ENCODE measurements at places on chromosomes 7 and 10.

GRCh38 chr10:110723224-110723891 lies 79.2 kb downstream of the RBM20 start:
- H3K4me3 ChIP-seq: no peak overlapping the region
- no peak overlapping the region for H3K27ac ChIP-seq
- H3K27me3 ChIP-seq: no peaks in the 10 kb centered on the region
- DNase-seq: no peak
- no peaks in the 10 kb centered on the region for H3K36me3 ChIP-seq
- H3K4me1 ChIP-seq: peaks cover 18% of the 10 kb centered on the region

- peaks cover 4% of the 10 kb centered on the region for H3K27me3 ChIP-seq
- no peak overlapping the region for H3K27ac ChIP-seq
- H3K4me1 ChIP-seq: no peaks in the 10 kb centered on the region
Measured at GRCh38 chr10:96665306-96665705, 55.0 kb downstream of the PIK3AP1 start.

- H3K27me3 ChIP-seq: no peaks in the 10 kb centered on the region
- no peak overlapping the region for H3K27ac ChIP-seq
- no peaks in the 10 kb centered on the region for H3K36me3 ChIP-seq
- no peak overlapping the region for H3K4me3 ChIP-seq
- peaks cover 27% of the 10 kb centered on the region for H3K4me1 ChIP-seq
Measured at GRCh38 chr7:112184455-112184854, 21.7 kb downstream of the DOCK4 start.

DNA sequence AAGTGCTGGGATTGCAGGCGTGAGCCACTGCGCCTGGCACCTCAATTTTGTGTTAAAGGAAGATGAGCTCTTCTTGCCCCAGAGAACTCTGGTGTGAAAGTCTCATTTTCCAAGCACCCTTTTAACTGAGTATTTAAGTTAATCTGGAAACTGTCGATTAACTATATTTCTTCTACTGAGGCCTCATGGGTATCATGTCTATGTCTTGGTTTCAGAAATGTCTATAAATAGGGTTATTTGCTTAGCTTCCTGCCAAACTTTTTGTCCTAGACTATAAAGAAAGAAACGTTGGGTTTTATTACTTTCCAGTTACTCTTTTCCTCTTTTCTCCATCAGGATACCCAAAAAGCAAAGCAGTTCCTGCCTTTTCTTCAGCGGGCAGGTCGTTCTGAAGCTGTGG lies 102.4 kb downstream of the LRRC4 start:
- peaks cover 38% of the 10 kb centered on the region for H3K36me3 ChIP-seq
- no peaks in the 10 kb centered on the region for H3K27me3 ChIP-seq
- no peak for DNase-seq
- no peak overlapping the region for H3K4me3 ChIP-seq

DNA sequence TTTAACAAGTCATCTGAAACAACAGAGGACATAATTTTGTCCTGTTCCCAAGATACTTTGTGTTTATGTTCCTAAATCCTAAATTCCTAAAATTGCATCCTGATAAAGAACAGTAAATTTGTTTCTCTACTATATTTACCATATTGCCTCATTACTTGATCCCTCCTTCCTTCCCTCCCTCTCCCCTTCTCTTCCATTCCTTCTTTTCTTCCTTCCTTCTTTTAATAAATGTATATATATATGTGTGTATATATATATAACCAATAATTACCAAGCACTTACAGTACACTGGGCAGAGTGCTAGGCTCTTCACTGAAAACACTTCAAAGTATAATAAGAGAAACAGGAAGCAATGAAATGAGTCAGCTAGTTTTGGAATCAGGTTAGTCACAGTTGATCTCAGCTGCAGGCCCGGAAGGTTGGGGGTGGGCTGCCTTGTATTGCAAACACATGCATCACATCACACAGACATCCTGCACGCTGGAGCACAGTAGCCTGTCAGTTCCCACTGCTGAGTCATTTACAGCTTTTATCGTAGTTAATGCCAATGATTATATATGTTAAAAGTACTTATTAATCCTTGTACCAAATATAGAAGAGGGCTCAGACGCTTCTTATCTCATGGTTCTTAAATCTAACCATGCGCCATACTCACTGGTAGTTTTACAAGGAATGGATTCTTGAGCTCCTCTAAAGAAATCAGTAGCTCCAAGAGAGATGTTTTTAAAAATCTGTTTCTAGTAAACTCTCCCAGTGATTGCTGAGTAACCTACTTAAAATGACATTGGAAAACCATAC lies 551.7 kb downstream of the GRM8 start:
- H3K27me3 ChIP-seq: no peaks in the 10 kb centered on the region
- DNase-seq: peak; percentile 66
- no peaks in the 10 kb centered on the region for H3K36me3 ChIP-seq
- peak overlapping the region; percentile 88 for H3K27ac ChIP-seq
- peaks cover 44% of the 10 kb centered on the region for H3K4me1 ChIP-seq

GRCh38 chr10:133454204-133454893 lies 604 bp downstream of the SCART1 start:
- no peak overlapping the region for H3K4me3 ChIP-seq
- no peaks in the 10 kb centered on the region for H3K4me1 ChIP-seq
- no peak overlapping the region for H3K27ac ChIP-seq
- no peaks in the 10 kb centered on the region for H3K27me3 ChIP-seq
- DNase-seq: no peak
- no peaks in the 10 kb centered on the region for H3K36me3 ChIP-seq

GRCh38 chr7:108611268-108611667 lies 41.6 kb downstream of the DNAJB9 start:
- no peaks in the 10 kb centered on the region for H3K36me3 ChIP-seq
- H3K27ac ChIP-seq: no peak overlapping the region
- no peak for DNase-seq
- H3K27me3 ChIP-seq: no peaks in the 10 kb centered on the region

GRCh38 chr10:72729528-72729927 lies 37.6 kb downstream of the MCU start:
- DNase-seq: no peak
- H3K36me3 ChIP-seq: no peaks in the 10 kb centered on the region
- peaks cover 4% of the 10 kb centered on the region for H3K4me1 ChIP-seq
- no peak overlapping the region for H3K27ac ChIP-seq
- no peaks in the 10 kb centered on the region for H3K27me3 ChIP-seq

DNA sequence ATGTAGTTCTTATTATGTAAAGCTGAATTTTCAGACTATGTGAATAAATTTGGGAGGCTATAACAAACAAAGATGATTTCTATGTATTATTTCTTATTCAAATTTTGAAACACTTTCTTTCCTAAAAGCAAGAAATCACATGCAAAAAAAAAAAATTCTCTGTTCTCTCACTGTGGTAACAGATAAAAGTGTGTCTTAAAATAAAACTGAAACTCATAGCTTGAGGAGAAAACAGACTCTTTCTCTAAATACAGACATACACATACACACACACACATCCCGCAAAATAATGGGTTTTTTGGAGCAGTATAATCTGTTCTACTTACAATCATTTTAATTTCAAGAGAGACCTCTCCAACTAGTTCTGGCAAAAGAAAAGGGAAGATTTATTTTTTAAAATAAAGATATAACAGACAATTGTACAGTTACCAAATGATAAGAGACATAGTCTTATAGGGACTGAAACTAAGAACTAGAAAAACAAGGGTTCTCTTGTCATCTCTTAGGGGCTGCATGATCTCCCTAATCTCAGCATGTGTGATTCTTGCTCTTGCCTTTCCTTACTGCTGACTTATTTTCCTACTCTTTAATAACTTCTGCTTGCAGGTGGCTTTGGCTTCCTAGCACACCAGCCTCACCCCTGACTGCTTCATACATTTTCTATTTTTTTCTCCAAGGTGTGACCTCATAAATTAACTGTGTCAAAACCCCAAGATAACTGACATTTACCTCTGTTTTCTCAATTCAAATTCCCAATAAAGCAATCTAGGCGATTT lies 483.5 kb upstream of the POT1 start:
- H3K4me3 ChIP-seq: no peak overlapping the region
- H3K27ac ChIP-seq: no peak overlapping the region
- no peaks in the 10 kb centered on the region for H3K27me3 ChIP-seq

GRCh38 chr7:100867040-100867775 lies at the start of gene TRIP6:
Gene TRIP6 (plus strand): TSS chr7:100867387. CDS start chr7:100867498, 111 bp downstream.
- peak; percentile 59 for DNase-seq
- no peak within 1 kb of the TSS for H3K4me3 ChIP-seq
- no peak within 1 kb of the TSS for H3K27ac ChIP-seq
- H3K36me3 ChIP-seq: peaks cover 10% of the 10 kb centered on the region

DNA sequence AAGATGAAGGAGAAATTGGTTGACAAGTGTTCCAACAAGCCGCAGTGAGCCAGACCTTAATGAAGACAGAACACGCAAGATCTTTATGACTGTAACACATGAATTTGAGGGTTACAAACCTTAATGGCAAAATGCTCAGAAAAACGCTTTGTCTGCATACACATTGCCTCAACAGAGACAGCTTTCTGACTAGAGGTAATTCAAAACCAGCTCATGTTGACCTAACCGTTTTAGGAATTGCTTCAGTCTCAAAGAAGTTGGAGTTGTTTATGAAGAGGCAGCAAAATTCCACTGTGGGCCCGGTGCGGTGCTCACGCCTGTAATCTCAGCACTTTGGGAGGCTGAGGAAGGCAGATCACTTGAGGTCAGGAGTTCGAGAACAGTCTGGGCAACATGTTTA lies 2.2 kb upstream of the GTF2I start:
- no peak overlapping the region for H3K4me3 ChIP-seq
- H3K27ac ChIP-seq: no peak overlapping the region
- H3K27me3 ChIP-seq: no peaks in the 10 kb centered on the region
- no peak for DNase-seq

DNA sequence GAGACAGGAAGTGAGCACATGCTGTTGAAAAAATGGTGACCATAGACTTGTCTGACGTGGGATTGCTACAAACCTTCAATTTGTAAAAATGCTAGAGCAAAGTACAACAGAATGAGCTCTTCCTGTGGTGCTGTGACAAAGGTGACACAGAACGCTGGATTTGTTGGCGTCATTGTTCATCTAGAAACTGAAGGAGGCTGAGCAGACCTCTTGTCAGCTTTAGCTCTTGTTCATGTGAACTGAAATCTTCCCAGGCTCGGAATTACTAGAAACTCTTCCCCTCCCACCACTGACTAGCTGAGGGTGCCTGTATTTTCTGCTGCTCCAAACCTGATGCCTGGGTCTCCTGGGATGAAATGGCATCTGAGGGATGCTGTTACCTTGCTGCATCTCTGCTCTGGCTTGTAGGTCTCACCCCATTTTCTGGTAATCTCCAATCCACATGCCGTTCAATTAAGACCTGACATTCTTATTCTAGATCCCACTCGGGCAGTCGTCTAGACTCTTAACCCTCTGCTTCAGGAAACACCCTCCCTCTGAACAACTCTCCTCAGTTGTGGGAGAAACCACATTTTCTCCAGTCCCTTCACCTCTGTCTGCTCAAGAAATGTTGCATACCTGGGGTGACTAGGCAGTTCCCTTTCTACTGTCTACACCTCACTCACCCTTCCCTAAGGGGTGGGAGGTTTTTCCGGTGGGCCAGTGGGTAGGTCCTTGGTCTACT lies 349.3 kb downstream of the CXCL12 start:
- no peaks in the 10 kb centered on the region for H3K27me3 ChIP-seq
- no peak overlapping the region for H3K4me3 ChIP-seq
- no peaks in the 10 kb centered on the region for H3K4me1 ChIP-seq
- no peak overlapping the region for H3K27ac ChIP-seq
- no peak for DNase-seq

DNA sequence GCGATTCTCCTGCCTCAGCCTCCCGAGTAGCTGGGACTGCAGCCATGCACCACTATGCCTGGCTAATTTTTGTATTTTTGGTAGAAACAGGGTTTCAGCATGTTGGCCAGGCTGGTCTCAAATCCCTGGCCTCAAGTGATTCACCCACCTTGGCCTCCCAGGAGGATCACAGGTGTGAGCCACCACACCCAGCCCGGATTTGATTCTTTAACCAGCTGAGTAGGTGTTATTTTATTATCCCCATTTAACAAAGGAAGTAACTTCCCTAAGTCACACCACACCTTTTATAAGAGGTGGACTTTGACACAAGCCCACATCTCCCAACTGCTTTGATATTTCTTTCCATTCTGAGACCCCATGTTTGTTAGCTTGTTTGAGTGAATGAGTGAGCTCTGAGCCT lies 25.0 kb downstream of the SLC25A28 start:
- peaks cover 29% of the 10 kb centered on the region for H3K27me3 ChIP-seq
- H3K27ac ChIP-seq: no peak overlapping the region
- no peak overlapping the region for H3K4me3 ChIP-seq
- no peaks in the 10 kb centered on the region for H3K4me1 ChIP-seq
- DNase-seq: no peak
- no peaks in the 10 kb centered on the region for H3K36me3 ChIP-seq

GRCh38 chr7:3033136-3033535 lies 10.5 kb downstream of the CARD11 start:
- no peak overlapping the region for H3K27ac ChIP-seq
- no peak overlapping the region for H3K4me3 ChIP-seq
- no peak for DNase-seq
- H3K36me3 ChIP-seq: no peaks in the 10 kb centered on the region

Data from SK-N-SH (cell line).